ENCODE measurements at places on chromosomes 6 and 20.
A peak's percentile ranks its signal among the peaks of the same experiment; 100 is the strongest.

DNA sequence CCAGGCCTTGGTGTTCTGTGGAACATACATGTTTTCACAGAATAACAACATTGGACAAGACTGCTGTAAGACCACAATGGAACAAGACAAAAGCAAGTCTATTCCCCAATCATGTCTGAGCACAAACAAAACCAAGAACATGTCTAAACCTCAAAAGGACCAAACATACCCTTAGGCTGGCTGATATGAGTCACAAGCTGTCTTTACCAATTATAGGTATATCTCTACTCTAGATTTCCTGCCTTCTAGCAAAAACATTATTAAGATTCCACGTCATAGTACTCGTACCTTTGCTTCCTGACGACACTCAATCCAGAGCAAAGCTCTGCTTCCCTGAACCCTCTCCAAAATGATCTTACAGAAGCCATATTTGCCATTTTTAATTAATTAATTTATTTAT lies 15.4 kb upstream of the L3MBTL1 start:
- no peak for DNase-seq

DNA sequence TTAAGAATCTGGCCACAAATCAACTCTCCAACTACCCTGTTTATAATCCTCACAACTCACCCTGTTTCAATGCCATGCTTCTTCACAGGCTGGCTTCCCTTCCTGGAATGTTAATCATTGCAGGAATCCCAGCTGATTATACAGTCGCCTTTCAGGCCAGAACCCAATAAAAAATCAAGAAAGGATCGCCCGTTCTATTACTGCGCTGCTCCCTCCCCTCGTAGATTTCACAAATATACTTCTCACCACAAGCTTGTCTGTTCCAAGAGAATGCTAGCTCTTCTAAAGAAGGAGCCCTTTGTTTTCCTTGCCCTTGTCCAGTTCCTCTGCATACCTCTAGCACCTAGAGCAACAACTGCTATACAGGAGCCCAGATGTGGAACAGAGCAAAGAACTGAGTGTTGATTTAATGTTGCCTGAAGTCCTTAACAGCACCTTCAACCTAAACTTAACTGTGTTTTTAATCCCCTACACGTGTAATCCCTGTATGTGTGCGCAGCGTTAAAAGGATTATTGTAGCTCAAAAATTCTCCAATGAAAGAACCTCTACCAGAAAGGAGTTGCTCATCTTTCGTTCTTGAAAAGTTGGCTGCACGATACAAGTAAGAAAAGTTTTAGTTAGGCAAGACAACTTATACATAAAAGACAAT lies 988 bp downstream of the ECHDC1 start:
- no peak for DNase-seq

DNA sequence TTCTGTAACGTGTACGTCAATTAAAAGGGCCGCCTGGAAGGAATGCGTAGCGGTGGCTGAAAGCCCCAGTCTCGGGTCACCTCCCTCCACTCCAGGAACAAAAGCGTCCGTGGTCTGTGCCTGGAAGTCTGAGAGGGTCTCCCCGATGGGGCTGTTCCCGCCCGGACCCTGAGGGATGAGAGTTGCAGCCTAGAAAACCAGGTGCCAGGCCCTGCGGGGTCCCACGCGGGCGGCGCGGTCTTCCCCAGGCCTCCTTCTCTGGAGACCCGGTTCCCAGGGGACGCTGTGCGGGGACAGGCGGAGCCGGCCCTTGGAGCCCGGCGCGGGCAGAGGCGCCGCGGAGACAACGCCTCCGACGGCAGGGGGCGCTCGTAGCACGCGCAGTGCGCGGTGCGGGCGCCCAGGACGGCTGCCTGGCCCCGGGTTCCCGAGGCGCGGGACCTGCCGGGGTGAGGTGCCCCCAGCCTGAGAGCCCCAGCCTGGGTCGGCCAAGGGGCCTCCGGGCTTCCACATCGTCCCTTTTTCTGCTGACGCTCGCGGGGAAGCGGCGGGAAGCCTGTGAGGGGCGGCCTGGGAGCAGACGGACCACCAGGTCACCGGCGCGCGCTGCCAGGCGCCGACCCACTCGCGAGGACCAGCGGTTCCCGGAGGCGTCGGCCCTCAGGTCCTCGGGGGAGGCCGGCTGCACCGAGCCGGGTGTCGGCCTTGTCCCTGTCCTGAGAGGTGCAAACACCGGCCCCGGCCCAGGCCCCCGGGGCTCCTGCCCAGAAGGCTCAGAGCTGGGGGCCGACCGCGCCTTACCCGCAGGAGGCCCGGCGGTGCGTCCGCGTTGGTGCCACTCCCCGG lies 5.3 kb upstream of the FOXC1 start:
- DNase-seq, result no peak

DNA sequence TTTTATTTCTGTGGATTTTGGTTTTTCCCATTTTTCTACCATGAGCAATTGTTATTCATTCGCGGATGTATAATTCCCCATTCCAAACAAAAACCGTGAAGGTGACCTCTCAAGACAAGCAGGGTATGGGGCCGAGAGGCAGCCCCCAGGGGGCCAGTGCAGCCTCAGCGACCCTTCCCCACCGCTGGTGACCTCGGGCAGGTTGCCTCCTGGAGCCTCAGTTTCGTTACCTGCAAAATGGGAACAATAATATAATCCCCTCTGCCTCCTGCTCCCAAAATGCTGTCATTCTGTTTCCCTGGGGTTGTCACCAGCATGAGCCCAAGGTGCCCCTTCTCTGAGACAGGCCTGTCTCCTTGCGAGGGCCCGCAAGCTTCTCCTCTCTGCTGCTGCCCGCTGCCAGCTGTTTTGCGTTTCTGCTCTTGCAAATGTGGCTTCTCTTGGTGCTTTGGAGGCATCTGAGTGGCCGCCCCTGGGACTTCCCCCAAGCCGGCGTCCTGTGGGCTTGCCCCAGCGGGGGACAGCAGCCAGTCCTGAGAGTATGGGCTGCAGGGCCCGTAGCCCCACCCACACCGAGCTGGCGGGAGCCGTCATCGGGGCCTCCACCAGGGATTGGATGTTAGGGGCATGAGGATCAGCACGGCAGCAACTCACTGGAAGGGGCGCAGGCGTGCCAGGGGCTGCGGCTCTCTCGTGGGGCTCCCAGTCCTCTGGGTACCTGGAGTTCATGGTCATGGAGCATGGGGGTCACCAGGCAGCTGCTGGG lies 161.9 kb downstream of the TAF4 start:
- no peak for DNase-seq

DNA sequence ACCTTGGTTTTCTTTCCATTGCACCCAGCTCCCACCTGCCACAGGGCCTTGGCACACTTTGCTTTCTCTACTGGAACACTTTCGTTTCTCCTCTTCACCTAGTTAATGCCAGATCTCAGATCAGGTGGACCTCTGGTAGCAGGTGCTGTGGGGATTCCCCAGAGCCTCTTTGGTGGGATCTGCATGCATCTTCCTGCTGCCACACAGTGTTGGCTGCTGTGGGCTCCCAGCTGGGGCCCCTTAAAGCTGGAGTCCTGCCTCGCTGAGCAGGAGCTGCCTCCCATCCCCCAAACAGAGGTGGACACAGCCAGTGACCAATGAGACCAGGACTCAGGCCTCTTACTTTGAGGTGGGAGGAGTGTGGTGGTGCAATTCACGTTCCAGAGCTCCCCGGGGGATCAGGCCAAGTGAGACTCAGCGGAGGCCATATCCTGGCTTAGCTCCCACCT lies 28.4 kb downstream of the CEBPB start:
- DNase-seq, result no peak

GRCh38 chr6:119124079-119124824 lies 45.8 kb upstream of the FAM184A start:
- DNase-seq, result no peak

DNA sequence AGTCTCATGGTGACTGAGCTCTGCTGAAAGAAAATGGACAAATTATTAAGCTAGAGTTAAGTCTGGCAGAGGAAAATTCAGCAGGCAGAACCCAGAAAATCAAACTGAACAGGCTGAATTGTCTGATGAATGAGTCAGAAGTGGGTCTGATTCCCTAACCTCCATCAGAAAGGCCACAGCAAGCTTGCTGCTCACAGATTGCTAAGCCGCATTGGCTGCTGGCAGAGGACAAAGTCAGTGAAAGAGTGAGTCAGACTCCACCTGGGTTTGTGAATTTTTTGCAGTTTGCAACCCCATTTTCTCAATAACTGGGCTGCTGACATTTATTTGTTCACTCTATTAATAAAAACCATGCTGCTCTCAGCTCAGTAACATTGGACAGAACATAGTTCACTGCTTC lies 191.3 kb downstream of the EPM2A start:
- peak; percentile 13 for DNase-seq

DNA sequence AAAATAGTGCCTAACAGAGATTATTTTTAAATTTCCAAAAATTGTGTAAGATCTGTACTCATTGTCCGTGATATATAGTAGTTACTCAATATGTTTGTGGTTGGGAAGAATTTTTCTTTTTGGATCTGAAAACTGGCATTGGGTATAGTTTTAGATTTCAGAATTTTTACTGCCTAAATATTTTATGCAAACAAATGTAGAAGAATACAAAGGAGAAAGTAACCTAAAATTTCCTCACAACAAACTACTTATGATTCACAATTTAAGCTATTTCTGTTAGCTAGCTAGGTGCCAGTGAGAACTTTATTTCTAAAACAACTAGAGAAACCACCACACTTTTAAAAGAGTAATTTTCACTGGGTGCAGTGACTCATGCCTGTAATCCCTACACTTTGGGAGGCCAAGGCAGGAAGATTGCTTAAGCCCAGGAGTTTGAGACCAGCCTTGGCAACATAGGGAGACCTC lies 38.8 kb downstream of the SESN1 start:
- no peak for DNase-seq

DNA sequence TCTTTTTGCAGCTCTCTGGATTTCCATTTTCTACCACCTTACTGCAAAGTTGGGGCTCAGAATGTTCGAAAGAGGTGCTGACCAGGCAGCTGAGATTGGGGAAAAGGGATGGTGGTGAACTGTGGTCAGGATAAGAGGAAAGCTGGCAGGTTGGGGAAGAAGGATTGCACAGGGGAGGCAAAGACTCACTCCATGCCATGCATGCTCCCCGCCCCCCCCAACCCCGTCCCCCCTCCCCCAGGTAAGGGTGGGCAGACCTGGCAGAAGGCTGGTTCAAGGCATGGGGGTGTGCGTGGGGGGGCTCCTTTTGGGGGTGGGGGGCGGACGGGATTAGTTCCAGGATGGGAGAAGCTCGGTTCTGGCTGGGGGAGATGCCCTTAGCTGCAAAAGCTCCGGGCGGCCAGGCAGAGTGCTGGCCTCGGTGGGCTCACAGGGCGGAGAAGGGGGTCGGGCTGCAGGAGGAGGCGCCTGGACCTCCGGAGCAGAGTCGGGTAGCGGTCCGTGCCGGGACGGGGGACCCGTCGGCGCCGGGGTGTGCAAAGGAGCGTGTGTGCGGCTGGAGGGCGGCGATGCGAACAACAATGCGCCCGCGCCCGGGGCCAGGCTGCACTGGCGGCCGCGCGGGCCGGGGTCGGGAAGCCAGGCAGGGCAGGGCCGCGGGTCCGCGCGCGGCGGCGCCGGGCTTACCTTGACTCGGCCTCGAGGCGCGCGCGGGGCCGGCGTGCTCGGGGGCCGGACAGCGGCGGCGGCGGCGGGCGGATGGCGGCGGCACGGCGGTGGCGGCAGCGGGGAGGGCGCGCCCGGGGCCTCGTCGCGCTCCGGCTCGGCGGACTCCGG lies 880 bp downstream of the ADNP start:
- DNase-seq, result no peak
